ENCODE measurements at places on chromosomes 7 and 10.

DNA sequence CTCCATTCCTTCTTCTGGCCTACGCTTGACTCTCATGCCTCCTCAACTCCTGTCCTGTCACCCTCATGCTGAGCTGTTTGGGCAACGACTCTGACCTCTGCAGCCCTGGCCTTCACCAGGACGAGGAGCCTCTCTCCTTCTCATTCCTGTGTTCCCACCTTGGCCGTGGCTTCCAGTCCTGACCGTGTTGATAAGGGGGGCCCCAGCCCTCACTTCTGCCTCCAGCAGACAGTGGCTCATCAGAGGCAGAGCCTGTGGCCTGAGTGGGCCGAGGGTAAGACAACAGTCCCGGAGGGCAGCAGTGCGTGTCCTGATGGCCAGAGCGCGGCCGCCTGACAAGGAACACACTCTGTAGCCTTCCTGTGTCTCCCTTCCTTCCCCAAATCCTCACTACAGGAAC is 61.7 kb upstream of the UBE3C start:
- no peak for DNase-seq

DNA sequence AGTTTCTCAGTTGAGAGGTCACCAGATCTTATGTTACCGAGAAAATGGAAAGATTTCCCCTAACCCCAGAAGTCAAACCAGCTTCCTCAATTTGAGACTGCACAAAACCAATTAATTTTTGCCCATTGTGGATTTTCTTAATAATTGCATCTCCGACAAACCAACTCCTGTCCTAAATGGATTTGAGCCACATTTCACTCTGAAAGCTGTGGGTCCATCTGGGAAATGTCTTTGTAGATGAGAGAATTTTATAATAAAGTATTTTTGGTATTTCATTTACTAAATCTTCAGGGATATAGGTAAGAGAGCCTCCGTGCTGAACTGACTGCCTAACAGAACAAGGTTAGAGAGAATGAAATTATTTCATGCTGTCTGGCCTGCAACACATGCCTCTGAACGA is 99.7 kb upstream of the PDCD4 start:
- no peak for DNase-seq

DNA sequence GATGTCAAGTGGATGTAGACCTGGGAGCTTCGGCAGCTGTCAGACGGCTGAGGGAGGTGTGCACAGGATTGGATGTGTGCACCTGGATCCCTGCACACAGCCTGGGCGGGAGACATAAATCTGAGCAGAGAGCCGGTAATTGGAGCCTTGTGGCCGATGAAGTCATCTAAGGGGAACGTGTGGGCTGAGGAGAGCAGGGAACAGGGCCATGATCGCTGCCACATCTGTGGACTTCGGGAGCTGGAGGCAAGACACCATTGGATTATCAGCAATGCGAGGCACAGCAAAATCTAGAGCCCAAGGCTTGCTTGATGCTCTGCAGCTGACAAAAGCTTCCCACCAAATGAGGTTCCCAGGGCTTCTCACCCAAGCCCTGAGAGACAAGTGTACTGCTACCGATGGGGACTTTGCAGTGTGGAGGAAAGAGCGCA is 147.7 kb downstream of the PTPN20 start:
- DNase-seq, result no peak

GRCh38 chr7:94274828-94275227 is 119.9 kb upstream of the COL1A2 start:
- DNase-seq, result no peak

DNA sequence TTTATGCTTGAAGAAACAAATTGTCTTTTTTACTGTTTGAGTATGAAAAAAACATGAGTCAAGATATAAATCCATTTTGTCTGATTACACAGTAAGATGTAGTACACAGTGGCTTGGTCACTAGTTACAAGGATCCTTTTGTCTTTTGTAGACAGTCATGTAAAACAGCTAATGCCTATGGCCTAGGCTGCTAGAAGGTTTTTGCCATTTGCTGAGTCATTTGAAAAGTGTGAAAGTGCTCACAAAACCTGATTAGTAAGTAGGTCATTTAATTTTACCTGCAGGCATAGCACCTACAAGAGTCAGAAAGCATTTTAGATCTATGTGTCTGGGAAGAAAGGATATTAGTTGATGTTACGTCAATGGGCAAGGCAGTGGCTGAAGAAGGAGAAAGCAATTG is 819.4 kb downstream of the MAGI2 start:
- no peak for DNase-seq

GRCh38 chr7:73585196-73585595 is 6.8 kb upstream of the TBL2 start:
- no peak for DNase-seq

DNA sequence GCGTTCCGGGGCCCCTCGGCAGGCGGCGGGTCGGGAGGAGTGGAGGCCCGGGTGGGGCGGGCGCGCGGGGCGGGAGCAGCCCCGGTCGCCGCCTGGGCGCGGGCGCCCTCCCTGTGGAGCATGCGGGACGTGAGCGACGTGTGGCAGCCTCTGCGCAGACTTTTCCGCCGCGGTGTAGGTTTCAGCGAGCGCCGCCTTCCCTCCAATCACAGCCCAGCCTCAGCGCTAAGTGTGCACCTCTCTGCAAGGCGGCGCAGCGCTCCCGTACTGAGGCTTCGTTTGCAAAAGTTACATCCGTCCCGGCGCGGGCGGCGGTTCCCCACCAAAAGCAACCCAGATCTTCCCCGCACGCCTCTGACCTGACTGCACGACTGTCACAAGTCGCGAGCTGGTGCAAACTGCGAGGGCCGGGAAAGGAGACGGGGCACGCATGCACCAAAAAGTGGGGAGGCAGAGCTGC is 1.2 kb upstream of the PFKFB3 start:
- peak; percentile 54 for DNase-seq

- DNase-seq, result no peak
These were observed 163.0 kb downstream of the MYOF start for GRCh38 chr10:93319096-93319495.

GRCh38 chr10:4838743-4839142 is 12.7 kb downstream of the AKR1E2 start:
- no peak for DNase-seq

DNA sequence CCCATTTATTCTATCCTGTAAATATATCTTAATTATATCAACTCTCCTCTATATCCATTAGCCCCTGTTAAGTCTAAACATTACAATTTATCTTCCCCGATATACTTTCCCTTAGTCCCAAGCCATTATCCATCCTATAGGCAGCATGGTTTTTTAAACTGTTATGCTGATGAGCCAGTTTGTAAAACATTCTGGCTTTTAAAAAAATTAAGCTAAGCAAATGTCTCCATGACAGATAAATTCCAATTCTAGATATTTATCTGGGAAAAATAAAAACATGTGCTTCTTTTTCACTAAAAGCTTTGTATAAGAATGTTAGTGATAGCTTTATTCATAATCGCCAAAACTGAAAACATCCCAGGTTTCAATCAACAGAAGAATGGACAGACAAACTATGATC is 183.2 kb upstream of the GNAI1 start:
- no peak for DNase-seq

DNA sequence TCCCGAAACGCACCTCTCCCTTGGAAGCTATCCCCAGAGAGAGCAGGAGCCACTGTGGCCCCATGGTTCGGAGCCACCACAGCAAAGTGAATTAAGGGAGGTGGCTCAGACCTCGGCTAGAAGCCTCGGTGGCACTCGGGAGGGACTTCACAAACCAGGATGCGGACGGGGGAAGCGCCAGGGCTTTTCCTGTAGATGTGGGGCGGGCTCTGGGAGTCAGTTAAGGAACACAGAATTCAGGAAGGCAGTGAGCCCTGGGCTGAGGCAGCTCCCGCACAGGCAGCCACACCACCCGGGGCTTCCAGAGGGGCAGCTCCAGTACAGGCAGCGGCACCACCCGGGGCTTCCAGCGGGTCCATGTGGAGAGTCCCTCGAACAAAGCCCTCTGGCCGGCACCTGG is 42.7 kb upstream of the DPYSL4 start:
- DNase-seq, result no peak

DNA sequence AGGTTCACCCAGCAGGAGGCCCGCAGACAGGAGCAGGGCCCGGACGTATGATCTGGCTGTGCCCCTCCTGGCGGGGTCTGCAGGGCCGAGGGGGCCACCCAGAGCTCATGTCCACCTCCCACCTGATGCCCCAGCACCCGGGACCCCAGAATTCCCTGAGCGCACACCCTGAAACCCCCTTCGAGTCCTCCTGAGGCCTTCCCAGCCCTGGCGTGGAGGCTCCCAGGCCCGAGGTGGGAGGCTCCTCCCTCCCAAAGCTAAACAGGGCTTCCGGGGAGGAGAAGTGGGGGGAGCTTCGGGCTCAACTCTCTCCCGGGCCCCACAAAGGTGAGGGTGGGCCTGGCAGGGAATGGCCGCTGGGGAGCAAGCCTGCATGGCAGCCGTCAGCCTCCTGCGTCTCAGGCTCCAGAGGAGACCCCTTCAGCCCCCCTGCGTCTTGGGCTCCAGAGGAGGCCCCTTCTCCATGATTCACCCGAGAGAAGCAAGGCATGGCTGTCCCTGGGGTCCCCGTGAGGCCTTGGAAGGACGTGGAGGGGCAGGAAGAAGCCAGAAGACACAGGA is 30.2 kb downstream of the MICALL2 start:
- no peak for DNase-seq
